ENCODE measurements at places on chromosomes 13 and 19.

GRCh38 chr19:1086613-1087012, 8.6 kb downstream of the POLR2E start:
- no peak for DNase-seq

GRCh38 chr13:64684685-64685431, 2545.3 kb downstream of the PCDH9 start:
- peak; percentile 55 for DNase-seq

DNA sequence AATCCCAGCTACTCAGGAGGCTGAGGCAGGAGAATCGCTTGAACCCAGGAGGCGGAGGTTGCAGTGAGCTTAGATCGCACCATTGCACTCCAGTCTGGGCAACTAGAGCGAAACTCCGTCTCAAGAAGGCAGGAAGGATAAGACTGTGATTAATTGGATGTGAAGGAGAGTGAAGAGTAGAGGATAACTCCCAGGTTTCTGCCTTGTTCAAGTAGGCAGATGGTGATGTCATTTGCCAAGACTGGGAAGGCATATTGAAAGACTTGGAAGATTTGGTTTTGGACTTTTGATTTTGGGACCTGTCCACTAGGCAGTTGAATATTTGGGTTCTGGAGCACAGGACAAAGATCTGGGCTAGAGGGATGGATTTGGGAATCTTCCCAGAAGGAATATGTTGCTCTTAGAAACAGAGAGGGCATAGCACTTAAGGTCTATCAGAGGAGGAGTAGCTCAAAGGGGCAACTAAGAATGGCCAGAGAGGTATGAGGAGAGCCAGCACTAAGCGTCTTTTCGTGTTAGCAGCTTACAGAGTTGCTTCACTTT, 20.0 kb downstream of the GARRE1 start:
- no peak for DNase-seq

GRCh38 chr13:112998521-112999280, 29.7 kb downstream of the MCF2L start:
- DNase-seq = no peak

GRCh38 chr13:26853323-26853722, 92.7 kb upstream of the GPR12 start:
- DNase-seq = no peak

DNA sequence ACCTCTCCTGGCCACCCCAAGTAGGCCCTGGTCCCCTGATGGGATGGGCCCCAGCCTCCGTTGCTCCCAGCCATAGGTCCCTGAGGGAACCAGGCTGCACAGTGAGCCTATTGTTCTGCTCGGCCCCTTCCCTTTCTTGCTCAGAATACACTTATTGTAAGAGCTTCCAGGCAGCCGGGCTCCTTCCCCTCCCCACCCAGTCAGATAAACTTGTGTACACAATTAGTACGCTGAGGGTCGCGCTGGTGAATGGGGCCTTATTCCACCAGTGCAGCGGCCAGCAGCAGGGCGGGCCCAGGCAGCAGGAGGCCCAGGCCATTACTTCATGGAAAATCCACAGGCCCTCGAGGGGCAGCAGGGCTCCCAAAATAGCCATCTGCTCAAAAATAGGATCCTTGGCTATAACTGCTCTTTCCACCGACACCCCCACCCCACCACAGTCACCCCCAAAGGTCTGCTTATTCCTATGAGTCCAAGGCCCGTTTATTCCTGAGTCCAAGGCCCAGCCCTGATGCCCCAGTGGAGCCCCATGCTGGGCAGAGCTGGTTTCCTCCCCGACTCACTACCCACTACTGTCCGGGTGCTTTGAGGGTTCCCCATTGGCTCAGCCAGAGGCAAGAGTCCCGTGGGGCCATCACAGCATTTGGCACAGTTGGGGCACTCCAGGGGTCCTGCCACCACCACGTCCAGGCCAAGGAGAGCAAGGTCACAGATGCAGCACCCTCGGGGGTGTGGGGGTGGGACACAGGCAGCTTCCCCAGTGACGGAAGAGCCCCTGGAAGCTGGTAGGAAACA, 22.1 kb downstream of the CAPN12 start:
- no peak for DNase-seq

DNA sequence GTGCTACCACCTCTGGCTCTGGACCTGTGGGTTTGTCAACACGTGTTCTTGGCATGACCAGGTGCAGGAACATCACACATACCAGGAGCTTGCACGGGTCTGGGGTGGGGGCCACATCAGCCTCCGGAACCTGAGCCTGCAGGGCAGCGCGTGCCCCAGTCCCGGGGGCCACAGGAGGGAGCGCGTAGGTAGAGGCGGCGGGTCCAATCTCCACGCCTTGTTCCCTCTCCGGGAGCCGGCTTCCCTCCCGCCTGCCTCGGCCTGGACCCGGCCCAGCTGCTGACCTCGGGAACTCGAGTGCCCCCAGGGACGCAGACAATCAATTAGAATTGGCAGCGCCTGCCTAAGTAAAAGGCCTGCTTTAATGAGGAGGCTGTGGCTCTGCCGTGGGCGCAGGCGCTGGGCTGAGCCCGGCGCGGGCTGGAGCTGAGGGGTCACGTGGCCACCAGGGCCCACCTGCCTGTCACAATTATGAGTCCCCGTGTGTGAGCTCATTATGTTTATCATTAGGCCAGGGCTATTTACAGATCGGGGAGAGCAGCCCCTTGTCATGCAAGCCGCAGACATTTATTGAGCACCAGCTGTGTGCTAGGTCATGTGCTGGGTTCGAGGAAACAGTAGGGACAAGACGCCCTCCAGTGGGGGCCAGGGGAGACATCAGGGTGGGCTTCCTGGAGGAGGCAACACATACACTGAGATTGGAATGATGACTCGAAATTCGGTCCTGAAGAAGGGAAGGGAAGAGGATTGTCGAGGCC, 32.2 kb upstream of the TNFAIP8L1 start:
- DNase-seq = no peak

- no peak for DNase-seq
Measured at GRCh38 chr19:39867133-39867532, 21.0 kb upstream of the FBL start.

- no peak for DNase-seq
Measured at GRCh38 chr13:24495151-24495729, 17.3 kb downstream of the PARP4 start.

- DNase-seq = peak; percentile 66
Measured at GRCh38 chr19:38224014-38224862, at the start of gene DPF1. TSS of gene DPF1 (minus strand) at chr19:38224222. CDS start at chr19:38224142, 80 bp downstream.

DNA sequence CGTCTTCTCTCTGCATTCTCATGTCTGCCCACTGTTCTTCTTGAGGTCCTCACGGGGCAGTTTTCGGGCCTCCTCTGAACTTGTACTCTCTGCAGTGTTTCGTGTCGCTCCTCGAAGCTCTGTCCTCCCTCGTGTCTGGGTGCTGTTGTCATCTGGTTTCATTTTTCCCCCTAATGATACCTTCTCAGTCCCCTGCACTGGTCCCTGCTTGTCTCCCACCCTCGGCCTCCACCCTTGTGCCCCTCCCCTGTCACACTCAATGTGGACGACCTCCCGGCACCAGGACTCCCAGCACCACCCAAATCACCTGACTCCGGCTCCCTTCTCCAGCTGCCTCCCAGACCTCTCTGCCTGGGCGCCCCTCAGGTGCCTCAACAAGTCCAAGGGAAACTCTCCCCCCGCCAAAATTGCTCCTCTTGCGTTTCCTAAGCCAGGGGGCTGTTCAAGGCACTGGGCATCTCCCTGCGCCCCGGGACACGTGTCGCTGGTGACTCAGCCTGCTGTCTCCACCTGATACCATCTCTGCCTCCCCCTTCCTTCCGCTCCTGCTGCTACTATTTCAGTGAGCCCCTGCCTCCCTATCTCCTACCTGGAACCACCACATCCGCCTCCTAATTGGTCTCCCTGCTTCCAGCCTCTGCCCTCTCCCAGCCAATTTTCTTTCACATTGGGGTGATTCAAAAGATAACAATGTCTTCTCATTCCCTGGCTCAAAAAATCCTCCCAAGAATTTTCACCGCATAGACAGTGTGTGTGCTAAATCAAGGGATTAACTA, 49.5 kb downstream of the RFX2 start:
- DNase-seq = peak; percentile 58

GRCh38 chr19:54002495-54003315, 11.3 kb downstream of the CACNG6 start:
- DNase-seq = peak; percentile 69

DNA sequence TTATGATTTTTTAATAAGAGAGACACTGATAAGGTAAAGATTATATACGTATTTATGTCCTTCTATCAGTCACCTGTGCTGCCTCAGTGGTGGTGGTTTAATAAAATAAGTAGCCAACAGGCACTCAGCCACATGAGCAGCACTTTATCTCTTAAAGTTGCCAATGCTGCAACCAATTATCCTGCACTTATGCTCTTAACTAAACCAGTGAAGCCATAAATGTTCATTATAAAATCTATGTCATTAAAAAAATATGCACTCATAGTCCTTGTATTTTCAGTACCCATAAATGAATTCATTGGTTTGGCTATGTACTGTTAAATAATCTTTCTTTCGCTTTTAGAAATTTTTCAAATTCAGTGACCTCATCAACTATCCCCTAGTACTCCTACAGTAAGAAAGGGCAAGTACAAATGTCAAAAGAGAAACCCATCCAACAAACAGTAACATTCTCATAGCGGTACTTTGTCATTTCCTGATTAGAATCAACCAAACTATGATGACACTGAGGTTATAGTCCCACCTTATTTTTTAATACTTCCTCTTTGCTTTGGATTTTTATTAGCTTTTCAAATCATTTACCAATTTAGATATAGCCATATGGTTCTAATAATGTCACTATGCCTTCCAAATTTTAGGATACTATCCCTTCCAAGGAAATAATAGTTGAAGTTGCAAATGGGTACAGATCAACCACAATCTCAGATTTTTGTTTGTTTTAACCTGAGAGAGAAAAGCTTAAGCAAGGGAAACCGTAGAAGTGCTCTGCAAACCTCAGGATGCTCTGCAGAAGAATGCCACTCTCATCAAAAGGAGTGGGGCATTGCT, 190.9 kb downstream of the KLF12 start:
- no peak for DNase-seq
